Activated naive CD4-positive, alpha-beta T cell (primary cell): ENCODE measurements at places on chromosomes 5 and 9.

GRCh38 chr9:99357575-99357974, 135.5 kb downstream of the SEC61B start:
- DNase-seq: no peak

- DNase-seq: no peak
Observed at GRCh38 chr5:144395704-144396103, 225.0 kb downstream of the KCTD16 start.

DNA sequence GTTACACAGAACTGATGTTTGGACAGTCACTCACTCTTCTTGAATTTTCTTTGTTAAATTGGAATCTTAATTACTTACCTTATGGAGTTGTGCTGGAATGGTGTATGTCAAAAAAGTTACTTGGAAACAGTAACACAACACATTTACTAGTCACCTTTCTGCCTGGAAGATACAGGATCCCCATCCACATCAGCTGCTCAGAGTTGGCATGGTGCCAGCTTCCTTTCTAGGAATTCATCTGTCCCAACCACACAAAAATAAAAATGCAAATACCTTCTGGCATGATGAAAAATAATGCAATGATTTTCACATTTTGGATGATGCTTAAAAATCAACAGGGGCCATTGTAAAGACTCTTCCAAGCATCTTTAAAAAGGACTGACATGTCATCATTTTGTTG, 341.5 kb downstream of the TMEM38B start:
- no peak for DNase-seq

GRCh38 chr5:81209869-81210493, 23.1 kb upstream of the CKMT2 start:
- DNase-seq: no peak

GRCh38 chr9:71984403-71984802, 73.0 kb downstream of the C9orf85 start:
- no peak for DNase-seq

DNA sequence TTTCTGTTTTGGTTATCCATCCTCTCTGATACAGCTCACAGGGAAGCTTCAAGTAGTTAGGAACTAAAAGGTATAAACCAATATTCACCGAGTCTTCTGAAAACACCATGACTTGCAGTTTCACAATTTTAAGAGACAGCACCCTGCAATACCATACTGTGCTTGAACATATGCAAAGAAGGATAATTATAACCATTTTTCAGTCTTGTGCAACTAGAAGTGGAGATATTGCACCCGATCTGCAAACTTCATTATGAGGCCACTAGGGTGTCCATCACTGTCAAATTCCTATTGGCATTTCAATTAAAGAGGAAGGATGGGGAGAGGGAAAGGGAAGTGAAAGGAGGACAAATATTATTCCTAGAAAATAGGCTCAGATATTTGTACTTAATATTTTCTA, 32.4 kb upstream of the CEP120 start:
- DNase-seq: no peak

DNA sequence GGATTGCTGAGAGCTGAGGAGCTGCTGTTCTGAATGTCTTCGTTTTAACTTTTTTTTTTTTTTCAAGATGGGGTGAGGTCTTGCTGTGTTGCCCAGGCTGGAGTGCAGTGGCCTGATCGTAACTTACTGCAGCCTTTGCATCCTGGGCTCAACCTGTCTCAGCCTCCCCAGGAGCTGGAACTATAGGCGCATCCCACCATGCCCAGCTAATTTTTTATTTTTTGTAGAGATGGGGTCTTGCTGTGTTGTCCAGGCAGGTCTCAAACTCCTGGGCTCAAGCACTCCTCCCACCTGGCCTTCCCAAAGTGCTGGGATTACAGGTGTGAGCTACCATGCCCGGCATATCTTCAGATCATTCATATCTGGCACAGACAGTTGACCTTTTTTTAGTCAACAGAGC, 46.5 kb downstream of the TRIO start:
- DNase-seq: no peak

DNA sequence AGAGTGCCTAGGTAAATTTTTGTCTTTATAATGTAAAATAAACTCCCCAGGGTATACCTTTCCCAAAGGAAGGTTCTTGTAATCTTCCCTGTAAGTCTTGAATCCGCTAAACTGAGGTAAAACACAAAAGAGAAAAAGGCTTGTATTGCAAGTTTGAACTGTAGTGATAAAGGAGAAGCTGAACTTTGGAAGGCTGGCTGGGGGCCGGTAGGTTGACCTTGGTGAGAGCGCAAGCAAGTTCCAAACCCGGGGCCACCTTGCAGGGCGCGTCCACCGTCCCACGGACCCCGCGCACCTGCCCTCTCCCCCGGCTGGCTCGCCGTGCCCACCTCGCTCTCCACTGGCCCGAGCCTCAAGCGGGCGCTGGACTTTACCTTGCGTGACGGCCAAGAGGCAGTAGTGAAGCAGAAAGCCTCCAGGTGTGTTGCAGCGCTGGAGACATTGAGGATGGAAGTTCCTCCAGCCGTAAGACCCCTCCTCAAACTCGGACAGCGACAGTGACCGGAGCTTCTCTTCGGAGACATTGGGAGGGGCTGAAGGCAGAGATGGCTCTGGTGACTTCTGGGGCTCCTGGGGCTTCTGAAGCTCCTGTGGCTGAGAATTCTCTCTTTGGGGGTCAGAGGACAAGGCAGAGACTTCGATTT, 428 bp downstream of the SLCO4C1 start:
- DNase-seq: no peak

DNA sequence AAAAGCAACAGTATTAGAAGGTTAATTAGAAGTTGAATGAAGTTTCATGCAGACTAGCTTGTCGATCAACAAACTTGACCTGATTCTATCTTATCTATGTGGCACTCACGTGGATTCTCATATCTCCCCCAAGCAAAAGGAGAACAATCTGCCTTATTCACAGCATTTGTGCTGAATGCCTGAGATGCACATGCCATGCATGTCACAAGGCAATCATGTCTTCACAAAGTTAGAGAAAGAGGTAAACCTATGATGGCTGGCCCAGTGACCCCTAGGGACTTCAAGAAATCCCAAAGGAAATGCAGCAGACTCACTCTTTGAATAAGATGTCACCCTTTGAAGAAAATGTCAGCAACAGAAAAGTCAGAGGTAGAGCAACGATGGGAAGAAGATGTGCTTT, 17.6 kb upstream of the SHOC1 start:
- DNase-seq: no peak

- DNase-seq: peak; percentile 82
Observed at GRCh38 chr5:134226441-134227192, 744 bp upstream of the PPP2CA start.

DNA sequence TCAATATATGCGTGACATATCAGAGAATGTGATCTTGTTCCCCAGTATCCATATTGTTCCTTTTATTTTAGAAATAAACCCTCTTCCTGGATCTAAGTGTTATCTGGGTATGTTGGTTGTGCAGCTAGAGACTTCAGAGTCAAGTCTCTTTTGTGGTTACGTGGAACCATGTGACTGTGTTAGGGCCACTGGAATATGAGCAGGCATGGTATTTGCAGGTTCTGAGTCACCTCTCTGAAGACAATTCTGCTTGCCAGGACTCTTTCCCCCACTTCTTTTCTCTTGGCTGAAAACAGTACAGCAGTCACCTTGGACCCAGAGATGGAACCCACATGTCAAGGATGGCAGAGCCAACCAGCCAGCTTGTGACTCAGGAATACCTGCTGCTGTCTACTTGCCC, 59.7 kb downstream of the ATP10B start:
- no peak for DNase-seq

DNA sequence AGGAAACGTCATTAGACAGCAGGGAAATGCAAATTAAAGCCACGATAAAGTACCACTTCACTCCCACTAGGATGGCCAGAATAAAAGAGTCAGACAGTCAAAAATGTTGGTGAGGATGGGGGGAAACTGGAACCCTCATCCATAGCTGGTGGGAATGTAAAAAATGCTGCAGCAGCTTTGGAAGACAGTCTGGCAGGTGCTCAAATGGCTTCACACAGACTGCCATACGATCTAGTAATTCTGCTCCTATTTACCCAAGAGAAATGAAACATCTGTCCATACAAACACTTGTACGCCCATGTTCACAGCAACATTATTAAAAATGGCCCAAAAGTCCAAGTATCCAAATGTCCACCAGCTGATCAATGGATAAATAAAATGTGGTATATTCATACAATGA, 158.9 kb upstream of the PHYKPL start:
- DNase-seq: no peak

DNA sequence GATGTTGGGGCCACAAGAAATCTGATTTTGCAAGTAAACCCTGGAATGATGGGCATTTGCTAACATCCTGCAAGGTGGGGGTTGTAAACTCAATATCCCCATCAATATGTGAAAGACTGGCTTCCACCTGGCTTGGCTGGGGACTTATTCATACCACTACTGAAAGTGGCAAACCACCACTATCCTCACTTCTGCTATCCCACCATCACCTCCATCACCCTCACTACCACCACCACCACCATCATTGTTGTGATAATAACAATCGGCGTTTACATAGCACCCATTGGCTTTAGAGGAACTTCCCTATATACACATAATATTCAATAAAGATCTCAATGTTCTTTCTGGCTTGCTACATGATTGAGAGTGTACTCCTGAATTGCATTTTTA, 224.7 kb upstream of the DAP start:
- DNase-seq: no peak

DNA sequence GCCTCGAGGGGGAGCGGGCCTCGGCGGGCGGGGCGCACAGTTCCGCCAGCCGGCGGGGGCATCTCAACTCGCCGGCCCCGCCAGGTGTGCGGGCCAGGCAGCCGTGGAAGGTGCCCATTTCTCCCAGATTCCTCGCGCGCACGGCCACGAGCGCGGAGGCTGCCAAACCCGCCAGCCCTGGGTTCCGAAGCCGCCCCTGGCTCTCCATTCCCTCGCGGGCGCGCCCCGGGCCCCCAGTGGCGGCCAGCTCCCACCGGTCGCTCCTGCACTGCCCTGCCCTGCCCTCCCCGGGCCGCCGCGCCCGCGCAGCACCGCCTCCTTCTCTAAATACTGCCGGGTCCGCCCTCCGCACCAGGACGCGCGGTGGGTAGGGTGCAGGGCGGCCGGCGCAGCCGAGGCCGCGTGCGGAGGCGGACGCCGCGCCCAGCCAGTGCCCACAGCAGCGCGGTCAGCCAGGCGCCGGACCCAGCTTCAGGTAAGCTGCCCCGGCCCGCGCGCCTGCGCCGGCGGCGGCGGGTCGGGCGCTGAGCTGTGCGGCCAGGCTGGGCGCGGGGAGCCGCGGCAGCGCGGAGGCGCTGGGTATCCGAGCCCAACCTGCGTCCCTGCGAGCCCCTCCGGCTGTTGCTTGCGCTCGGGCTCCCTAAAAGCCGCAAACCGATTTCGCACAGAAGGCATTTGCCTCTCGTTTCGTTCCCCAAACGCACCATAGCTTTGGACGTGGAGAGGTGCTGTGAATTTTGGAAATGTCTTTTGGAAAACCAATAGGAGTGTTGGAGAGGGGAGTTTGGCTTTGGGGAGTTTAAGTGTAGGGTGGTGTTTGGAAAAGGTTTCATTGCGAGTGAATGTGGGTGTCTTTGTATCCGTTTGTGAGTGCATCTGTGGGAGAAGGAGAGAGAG, at the start of gene TMEM171:
TMEM171 (plus strand) TSS at position 354 of the 897 bp plus-strand sequence. CDS start 2,799 bp downstream, outside the sequence.
- DNase-seq: no peak

- no peak for DNase-seq
Observed at GRCh38 chr9:4346131-4346530, 46.3 kb upstream of the GLIS3 start.

DNA sequence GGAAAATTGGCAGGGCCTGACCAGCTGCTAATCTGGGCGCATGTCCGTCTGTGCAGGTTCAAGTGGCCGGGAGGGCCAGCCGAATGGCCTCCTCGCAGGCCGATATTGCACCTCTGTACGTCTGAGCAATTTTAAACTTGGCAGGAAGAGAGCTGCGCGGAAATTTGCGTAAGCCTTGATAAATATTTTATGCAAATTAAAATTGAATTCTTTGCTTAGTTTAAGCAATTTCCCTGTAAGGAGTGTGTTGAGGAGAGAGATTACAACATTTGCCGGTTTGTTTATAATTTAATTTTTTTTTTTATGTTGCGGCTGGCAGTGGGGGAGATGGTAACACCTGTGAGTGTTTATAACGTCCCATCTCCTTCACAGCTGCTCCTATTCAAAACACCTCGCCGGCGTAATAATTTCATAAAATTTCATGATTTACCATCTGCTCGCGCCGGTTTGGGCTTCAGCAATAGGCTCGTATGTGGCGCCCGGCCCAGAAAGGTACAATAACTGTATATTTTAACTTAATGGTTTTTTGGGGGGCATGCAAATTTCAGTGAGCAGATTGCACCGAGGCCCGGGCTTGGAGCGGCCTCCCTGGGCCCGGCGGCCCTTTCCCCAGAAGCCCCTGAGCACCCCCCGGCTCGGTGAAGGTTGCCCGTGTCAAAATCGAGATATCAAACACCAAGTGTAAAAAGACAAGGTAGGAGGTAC, 269.4 kb upstream of the MVB12B start:
- DNase-seq: no peak

- no peak for DNase-seq
Observed at GRCh38 chr5:176726746-176727527, 79.7 kb downstream of the TSPAN17 start.

DNA sequence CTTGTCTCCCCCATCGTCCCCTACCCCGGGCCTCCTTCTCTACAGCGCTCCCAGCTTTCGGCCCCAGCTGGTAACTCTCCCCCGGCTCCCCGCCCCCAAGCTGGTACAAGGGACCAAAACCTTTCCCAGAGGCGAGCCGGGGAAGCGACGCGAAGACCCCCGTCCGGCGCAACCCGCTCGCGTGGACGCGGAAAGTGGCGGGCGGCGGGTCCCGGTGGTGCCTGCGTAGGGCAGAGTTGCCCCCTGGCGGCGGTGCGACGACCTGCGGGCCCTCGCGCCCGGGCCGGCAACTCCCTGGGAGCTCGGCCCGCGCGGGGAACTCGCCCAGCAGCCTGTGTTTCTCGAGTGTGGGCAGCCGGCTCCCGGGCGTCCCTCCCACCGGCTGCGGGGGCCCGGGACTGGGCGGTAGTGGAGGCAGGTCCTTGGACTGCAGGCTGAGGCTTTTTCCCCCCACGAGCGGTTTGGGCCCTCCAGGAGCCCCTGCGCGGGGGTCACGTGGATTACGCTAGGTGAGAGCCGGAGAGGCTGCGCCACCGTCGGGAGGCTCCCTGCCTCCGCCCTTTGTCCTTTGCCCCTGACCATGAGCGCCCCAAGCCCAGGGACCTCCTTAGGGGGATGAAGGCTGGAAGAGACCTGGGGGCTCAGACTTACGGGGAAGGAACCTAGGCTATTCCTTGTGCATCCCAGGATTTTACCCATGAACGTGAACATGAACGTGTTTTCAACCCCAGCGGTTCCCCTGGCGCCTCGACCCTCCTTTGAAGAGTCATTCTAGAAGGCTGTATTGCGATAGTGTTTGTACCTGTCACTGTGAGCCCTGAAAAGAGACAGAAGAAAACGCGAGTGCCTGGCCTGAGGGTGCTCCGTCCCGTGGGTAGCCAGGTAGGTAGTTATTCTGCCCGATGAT, 2.9 kb upstream of the FOXD1 start:
- DNase-seq: peak; percentile 13

DNA sequence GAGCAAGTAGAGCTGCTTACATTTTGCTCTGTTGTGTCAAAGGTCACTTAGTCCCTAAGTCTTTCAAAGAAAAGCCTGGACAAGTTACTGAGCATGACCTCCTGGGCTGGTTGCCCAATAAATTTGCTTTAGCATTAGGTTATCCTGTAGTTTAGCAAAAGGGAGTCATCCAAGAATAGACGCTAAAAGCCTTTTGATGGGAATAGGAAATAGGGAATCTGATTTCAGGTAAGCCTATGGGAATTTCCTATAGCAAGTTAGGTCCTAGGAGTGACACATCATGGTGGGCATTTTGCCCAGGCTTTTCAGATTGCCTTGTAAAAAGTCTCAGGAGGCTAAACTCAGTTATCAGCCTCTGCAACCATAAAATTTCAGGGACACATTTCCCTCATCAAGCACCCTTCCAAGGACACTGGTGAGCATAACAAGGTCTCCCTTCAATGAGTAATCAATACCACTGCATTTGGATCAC, 67.6 kb upstream of the RANBP3L start:
- DNase-seq: no peak
